NCI-H2081 treated with DMSO at 0.1 percent for 48 hours (cell line): ENCODE measurements at places on chromosomes 1 and 21.

- no peak for DNase-seq
Measured at GRCh38 chr1:44832056-44832705, 10.9 kb downstream of the PTCH2 start.

DNA sequence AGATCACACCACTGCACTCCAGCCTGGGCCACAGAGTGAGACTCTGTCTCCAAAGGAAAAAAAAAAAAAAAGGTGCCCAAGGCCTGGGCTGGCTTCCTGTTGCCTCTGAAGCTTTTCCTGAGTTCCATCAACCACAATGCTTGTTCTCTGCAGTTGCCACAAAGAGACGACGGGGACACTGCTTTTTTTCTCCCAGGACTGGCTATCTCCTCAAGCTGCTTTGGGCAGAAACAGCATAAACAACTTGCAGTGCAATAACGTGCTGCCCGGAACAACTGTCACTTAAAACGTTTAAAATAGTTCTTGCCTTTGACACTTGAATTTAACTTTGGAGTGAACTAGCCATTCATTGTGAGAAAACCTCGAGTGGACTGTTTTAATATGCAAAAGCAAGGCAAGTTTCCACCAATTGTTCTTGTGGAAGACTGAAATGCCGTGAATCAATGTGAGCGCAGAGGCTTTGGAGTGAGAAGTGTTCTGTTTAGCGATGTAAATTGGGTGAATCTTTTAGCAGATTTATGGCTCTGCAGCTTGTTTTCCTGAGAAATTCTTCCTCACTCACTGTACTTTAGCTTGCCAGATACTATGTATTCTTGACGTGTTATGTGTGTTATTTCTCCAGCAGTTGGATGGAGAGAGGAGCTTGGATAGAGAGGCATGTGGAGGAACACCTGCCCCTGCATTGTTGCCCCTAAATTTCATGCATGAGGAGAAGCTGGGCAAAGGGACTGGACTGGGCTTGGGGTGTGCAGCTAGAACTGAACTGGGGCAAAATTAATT lies 188.1 kb upstream of the KIAA0040 start:
- DNase-seq, result no peak

GRCh38 chr1:80673935-80674597 lies 1126.7 kb upstream of the ADGRL2 start:
- DNase-seq, result no peak

DNA sequence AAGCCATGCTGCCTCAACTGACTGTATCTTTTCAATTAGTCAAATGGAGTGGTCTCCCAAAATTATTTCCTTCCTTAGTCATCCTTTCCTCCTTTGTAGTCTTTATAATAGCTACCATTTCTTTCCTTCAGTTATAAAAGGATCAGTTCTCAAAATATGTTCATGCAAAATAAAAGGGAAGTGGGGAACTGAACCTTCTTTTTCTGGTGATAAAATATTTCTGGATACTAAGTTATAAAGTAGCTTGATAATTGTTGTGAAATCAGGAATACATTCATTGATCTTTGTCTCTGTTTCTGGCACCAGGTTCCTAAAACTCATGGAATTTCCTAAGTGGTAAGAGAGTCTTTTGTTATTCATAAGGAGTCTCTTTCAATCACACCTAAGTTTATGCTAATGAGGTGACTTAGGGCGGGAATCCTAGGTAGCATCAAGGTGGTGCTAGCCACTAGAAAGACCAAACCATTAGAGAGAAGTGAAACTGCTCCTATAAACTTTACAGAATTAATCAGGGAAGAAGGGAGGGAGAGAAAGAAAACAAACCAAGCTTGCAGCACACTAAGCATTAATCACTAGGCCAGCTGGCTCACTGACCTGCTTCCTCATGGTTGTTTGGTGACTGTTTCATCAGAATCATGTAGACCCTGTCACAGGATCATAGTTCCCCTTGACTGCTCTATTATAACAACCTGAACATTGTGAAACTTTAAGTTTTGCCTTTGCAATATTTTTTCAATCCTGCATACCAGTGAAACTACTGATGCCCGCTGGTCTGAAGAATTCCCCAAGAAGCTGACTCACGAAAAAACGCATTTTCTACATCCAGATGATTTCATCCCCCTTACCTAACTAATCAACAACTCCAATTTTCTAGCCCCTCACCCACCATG lies 161.6 kb upstream of the PTBP2 start:
- no peak for DNase-seq

DNA sequence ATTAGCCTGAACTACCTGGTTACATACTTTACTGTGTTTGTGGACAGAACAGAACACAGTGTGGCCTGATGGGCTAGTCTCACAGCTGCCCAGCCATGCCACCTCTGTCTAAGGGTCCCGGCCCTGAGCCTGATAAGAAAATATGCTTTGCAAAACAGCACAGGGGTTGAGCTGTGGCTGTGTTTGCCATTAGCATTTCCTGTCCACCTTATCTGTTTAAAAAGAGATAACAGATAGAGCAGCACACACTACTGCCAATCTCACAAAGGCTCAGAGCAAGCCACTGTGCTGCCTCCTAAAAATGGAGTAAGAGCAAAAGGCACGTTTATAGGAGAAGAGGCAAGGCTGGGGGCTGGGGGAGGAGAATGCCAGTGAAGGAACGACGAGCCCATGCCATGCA lies 95.0 kb downstream of the SUSD4 start:
- DNase-seq, result no peak

DNA sequence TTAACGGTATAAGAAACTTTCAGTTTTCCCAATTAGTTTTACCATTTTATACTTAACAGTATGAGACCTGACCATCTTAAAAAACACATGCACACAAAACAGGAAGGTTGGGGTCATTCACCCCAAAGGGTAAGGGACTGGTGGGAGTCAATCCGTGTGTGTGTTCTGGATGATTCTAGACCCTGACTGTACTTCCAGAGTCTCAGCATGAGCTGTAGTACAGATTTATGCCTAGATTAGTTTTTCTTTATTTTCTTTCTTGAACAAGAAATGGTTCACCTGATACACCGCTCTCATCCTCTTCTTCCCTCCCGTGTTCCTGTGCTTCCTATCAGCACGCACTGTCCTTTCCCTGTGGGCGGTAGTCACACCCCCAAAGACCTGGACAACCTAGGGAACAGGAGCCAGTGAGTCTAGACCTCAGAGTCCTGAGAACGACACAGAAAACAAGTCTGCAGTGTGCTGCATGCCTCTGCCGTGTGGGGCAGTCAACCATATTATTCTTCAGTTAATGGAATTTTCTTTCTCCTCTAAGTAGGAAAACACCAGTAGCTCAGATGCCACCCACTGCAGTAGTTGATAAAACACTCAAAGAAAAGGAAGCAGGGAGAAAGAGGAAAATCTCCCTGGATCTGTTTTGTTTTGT lies 38.9 kb upstream of the MRPS6 start:
- no peak for DNase-seq

DNA sequence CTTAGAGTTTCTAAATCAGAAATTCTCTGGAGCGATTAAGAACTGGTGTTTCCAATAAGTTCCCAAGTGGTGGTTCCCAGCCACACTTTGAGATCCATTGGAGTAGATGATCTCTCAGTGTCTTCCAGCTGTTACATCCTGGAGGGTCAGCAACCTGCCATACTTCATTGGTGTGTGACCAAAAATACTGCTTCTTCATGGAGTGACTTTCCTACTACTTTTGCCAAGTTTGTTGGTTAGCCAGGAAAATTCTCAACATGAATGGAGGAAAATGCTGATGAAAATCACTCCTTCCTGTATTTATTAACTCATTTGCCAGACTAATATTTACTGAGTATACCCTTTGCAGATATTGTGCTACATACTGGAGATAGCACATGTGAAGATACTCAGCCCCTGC lies 186.1 kb downstream of the FGGY start:
- DNase-seq, result no peak

DNA sequence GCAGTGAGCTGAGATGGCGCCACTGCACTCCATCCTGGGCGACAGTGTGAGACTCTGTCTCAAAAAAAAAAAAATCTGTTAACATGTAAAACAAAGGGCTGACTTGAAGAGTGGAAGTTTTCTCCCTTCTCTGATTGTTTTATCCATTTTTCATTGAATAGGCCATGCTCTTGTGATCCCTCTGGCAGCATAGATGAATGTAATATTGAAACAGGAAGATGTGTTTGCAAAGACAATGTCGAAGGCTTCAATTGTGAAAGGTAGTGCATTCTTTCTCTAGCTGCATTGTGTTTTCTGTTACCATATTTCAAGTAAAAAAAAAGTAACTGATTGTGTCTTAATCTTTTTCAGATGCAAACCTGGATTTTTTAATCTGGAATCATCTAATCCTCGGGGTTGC lies 69.6 kb upstream of the LAMC2 start:
- no peak for DNase-seq

- DNase-seq, result no peak
Measured at GRCh38 chr1:28822799-28823198, 10.8 kb downstream of the OPRD1 start.

DNA sequence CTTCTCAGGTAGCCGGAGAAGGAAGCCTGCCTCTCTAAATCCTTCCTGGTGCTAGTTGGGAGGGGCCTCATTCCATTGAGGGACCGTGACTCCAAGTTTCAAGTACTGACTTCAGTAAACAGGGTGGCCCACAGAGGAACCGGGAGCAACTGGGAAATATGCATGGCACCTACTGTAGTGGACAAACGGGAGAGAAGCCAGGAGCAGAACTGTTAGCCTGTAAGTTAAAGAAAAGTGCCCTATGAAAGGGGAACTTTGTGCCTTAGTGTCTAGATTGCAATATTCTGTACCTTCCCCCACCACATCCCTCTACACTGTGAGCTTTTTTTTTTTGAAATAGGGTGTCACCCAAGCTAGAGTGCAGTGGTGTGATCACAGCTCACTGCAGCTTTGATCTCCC lies 33.2 kb upstream of the KANK4 start:
- DNase-seq, result no peak

GRCh38 chr21:42491328-42491727 lies 4.7 kb downstream of the RSPH1 start:
- DNase-seq, result no peak

DNA sequence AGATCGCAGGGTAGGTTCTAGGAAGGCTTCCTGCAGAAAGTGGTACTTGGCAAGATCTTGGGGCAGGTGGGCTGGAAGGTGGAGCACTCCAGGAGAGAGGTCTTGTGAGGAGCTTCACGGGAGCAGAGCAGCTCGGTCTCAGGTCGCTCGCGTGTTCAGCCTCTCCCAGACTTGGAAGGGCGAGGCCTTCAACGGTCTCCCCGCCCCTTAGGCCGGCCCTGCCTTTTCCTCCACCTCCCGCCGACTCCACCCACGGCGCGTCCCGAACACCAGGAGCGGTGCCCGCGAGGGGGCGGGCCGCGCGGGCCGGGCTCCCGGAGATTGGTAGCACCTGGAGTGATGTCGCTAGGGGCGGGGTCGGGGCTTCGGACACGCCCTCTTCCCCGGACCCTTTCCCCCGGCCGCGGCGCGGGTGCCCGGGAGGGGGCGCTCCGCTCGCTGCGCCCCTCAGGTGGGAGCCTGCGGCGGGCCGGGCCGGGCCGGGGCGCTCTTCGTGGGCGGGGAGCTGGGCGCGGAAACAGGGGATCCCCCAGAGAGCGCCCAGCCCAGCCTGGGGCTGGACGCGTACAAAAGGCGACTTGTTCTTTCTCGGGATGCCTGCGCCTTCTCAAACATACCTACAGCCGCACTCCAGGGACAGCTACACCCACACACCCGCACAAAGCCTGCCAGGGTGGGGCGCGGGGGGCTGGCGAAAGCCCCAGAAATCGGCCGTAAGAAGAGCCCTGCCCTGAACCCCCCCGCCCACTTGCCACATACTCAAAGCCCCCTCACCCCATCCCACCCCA lies 35.5 kb downstream of the AHDC1 start:
- DNase-seq, result no peak
